Mesothelial cell of epicardium (in vitro differentiated cells): ENCODE measurements at places on chromosomes 4 and X. TPM values are rescaled to one million over a fixed set of nuclear protein-coding genes. Genes with fewer than 3 reads are reported as not detected.

DNA sequence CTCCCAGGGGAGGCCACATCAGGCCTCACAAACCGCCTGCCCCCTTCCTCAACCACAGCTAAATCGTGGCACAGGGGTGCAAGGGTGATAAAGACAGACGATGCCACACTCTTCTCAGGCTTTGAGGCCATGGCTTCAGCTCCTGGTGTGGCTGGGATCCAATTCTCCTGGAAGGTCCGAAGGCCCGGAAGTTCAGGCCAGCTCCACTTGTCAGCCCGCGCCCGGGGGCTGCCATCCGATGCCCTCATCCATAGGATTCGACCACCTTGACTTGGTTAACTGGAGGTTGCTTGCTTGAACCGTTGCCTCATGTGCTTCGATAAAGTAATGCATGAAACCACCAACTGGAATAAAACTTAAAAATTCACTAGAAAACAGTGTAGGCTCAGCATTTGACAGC lies 8.2 kb downstream of the TEX13C start:
- no peak overlapping the region for H3K4me3 ChIP-seq
- no peaks in the 10 kb centered on the region for H3K36me3 ChIP-seq
- no peak for DNase-seq
- peaks cover 14% of the 10 kb centered on the region for H3K4me1 ChIP-seq
- H3K27ac ChIP-seq = no peak overlapping the region

DNA sequence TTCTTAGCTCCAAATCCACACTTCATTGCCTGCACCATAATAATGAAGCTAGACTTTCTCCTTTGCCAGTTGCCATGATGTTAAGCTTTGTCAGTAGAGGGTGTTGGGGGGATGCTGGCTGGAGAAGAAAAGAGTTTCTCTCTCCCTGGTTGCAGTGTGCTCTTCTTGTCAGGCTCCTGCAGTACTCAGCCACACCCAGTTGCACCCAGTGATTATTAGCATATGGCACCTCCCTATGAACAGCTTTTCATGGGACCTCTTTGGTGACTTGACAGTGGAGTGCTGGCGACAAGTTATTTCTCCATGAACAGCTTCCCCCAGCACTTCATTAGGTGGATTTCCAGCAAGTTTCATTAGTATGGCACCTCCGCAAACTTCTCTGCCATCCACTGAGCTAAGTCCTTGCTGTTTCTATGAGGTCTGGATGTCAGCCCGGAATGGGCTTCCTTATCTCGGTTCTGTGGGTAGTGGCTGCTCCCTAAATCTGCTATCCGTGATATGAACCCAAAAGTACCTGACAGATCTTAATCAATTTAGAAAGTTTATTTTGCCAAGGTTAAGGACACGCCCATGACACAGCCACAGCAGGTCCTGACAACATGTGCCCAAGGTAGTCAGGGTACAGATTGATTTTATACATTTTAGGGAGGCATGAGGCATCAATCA lies 18.8 kb upstream of the OTUD4 start:
- H3K36me3 ChIP-seq = no peaks in the 10 kb centered on the region
- H3K27me3 ChIP-seq = no peaks in the 10 kb centered on the region
- DNase-seq = no peak
- H3K4me3 ChIP-seq = no peak overlapping the region
- no peaks in the 10 kb centered on the region for H3K4me1 ChIP-seq

DNA sequence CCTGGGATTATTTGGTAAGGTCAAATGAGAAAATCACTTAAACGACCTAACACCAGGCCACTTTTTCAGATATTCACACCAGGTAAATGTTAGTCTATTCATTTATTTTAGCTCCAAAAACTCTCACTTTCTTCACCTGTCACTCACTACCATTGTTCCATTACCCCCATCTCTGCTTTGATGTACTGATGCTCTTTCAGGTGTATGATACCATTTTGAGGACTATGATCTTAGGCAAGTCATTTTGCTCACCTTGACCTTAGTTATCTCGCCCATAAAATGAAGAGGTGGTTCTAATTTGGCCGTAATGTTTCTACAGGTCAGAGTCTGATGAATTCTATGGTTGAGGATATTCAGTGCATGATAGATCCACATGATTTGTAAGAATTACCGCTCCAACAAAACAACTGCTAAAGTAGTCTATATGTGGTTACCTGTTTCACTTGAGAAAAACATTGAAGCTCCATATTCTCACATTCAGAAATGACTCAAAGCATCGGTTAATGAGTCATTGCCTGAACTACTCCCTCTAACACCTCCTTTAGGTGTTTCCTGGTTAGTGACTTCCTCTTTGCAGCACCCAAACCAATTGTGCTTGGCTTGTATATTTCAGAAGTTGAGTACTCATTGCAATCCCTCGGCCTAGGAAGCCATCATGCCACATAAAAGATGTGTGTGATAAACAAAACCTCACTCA lies 4.5 kb downstream of the DTHD1 start:
- no peaks in the 10 kb centered on the region for H3K36me3 ChIP-seq
- peaks cover 10% of the 10 kb centered on the region for H3K4me1 ChIP-seq
- H3K4me3 ChIP-seq = no peak overlapping the region
- no peak overlapping the region for H3K27ac ChIP-seq
- no peak for DNase-seq
- no peaks in the 10 kb centered on the region for H3K27me3 ChIP-seq

TTC29 gene
- total RNA-seq = 0.43 to 0.56 TPM (median 0.53 TPM) in 3 replicates

GRCh38 chrX:23662853-23663252 lies 4.4 kb upstream of the PRDX4 start:
- no peaks in the 10 kb centered on the region for H3K27me3 ChIP-seq
- H3K36me3 ChIP-seq = no peaks in the 10 kb centered on the region
- no peak for DNase-seq
- H3K4me1 ChIP-seq = peaks cover 37% of the 10 kb centered on the region
- no peak overlapping the region for H3K4me3 ChIP-seq
- no peak overlapping the region for H3K27ac ChIP-seq

VSIG4 gene
- total RNA-seq = not detected in 3 replicates

DNA sequence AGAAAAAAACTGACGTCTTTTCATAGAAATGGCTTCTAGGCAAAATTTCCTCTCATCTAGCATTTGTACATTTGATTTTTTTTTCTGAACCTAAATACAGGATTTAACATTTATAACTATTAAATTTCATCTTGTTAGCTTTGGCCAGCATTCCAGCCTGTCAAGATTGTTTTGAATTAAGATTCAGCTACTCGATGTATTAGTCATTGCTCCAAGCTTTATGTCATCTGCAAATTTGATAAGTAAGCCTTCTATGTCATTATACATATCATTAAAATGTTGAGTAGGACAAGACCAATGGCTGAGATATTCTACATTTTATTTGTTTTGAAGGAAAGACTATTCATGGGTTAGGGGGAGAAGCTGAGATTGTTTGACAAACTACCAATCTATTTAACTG lies 46.7 kb downstream of the DDX53 start:
- no peaks in the 10 kb centered on the region for H3K36me3 ChIP-seq
- no peak overlapping the region for H3K27ac ChIP-seq
- H3K4me1 ChIP-seq = peaks cover 7% of the 10 kb centered on the region
- H3K27me3 ChIP-seq = no peaks in the 10 kb centered on the region

FAM241A gene
- 0.20 to 0.35 TPM (median 0.27 TPM) in 3 replicates for total RNA-seq
